ENCODE measurements at places on chromosomes 3 and 15.
A peak's percentile ranks its signal among the peaks of the same experiment; 100 is the strongest.

DNA sequence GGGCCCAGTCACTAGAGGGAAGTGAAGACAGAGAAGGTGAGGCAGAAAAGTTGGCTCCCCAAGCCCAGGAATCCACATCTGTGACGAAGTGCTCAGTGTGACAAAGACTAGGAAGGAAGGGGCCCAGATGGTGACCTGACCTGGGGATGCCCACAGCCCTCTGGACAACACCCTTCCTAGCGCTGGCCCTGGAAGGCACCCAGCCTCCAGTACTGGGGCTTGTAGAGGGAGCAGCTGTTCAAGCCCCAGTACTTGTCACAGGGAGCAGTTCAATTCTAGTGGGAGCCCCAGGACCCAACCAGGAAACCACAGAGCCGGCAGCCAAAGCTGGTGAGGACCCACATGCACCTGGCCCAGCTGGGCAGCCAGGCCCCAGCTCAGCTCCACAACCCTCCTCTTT lies 190.8 kb downstream of the XXYLT1 start:
- no peak overlapping the region for H3K27ac ChIP-seq
- no peak for DNase-seq
- no peaks in the 10 kb centered on the region for H3K4me1 ChIP-seq
- no peaks in the 10 kb centered on the region for H3K36me3 ChIP-seq

GRCh38 chr3:43970920-43971319 lies 270.8 kb upstream of the TOPAZ1 start:
- H3K4me3 ChIP-seq = no peak overlapping the region
- H3K27ac ChIP-seq = no peak overlapping the region
- no peaks in the 10 kb centered on the region for H3K36me3 ChIP-seq
- no peaks in the 10 kb centered on the region for H3K27me3 ChIP-seq
- no peak for DNase-seq
- no peaks in the 10 kb centered on the region for H3K4me1 ChIP-seq

DNA sequence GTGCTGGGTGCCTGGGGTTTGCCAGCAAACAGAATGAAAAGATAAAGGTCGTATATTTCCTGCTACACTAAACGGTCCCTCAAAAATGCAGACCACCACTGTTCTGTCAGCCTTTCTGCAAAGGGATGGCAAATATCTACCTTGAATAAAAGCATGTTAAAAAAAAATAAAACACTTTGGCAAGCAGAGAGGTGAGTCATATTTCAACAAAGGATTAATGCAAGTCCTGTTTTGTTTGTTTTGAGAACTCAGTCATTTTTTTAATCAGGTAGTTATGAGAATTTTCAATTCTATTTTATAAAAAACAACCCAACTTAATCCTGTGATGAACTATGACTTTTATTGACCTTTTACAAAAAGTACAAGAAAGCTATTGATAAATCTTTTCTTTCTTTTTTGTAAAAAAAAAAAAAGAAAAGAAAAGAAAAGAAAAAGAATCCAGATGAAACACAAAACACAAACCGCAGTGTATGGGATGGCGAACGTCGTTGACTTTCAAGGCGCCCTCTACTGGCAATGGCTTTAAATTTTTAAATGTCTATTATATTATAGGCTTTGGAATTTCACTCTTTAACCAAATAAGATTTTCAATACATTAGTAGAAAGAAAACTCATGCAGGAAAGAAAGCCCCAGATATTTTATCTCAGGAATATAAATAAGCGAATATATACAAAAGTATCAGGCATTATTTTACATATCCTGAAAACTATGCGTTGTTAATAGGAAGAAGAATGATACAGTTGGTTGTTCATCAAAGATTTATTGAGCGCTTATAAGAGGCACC lies 87.8 kb downstream of the NCEH1 start:
- no peaks in the 10 kb centered on the region for H3K4me1 ChIP-seq
- H3K27ac ChIP-seq = no peak overlapping the region
- DNase-seq = peak; percentile 9
- H3K4me3 ChIP-seq = no peak overlapping the region
- H3K36me3 ChIP-seq = no peaks in the 10 kb centered on the region
- H3K27me3 ChIP-seq = no peaks in the 10 kb centered on the region

DNA sequence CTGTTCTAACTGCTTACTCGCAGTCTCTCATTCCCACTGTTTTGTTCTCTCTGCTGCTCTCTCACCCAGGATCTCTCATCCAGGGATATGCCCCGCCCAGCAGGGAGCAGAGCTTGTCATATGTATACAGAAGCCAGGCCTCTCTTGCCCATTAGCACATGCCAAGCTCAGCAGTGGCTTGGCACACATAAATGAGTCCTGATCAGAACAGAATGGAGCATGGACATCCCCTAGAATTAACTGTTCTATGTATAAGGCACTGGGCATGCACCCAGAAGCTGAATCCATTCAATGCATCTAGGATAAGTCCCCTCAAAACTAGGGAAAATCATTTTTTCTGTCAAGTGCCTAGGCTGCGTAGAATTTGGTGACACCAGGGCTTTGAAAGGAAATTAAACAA lies 61.6 kb downstream of the IGSF11 start:
- no peak for DNase-seq
- H3K27ac ChIP-seq = no peak overlapping the region
- no peaks in the 10 kb centered on the region for H3K36me3 ChIP-seq
- no peaks in the 10 kb centered on the region for H3K4me1 ChIP-seq
- H3K4me3 ChIP-seq = no peak overlapping the region

DNA sequence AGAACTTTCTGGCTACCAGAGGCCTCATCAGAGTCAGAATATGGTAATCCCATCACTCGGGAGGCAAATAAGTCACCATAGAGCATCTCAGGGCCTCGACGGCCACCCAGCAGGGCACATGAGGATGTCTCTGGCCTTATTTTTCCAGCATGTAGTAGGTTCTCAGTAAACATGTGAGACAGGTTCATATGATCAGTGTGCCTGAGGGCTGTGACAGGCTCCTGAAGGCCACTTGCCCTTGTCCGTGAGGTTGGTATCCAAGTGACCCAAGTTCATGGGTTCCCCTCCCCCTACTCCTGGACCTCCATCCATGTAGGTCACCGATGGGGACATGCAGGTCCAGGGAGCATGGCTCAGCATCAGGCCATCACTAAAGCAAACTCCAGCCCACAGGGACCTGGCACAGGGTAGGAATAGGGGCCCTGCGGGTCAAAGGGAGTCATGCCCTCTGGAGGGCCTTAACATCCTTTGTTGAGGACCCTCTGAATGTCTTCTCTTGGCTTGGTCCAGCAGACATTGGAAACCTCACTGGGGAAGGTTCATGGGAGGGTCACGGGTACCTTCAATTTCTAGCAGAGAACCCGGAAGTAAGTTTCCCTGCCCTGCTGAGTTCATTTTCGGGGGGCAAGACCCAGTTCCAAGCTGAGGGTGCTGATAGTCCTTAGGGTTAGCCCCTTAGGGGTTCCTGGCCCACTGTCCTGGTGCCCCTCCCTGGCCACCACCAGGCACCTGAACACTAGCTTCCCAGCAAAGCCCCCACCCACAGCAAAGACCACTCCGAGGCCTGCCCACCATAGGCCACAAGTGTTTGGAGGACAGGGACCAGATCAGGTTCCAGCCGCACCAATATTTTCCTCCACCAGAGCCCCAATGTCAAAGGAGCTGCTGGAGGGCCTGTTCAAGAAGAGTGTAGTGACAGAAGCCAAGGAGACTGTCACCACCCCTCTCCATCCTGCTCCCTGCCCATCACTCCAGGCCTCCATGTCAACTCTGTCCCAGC lies 61.1 kb downstream of the ZNF445 start:
- H3K36me3 ChIP-seq = no peaks in the 10 kb centered on the region
- H3K4me3 ChIP-seq = no peak overlapping the region
- H3K4me1 ChIP-seq = no peaks in the 10 kb centered on the region

DNA sequence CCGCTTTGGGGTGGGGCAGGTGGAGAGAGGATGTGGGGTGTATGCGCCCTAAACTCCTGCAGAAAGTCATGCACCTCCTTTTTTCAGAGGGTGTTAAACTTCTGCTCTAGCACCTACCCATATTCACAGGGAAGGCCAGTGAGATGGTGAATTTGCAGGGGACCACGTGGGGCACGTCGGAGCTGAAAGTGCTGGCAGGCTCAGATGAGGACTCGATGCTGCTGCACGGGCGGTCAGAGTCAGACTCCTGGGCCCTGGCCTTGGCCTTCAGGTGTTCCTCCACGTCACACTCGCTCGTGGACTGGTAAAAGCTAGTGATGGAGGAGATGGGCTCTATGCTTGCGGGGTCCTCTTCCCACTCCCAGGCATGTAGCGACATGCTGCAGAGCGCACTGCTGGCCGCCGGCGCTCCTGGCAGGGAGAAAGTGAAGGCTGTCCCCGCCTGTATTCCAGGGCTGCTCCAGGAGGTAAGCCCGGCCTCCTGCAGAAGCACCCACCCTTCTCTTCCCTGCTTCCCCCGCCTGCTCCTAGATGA lies 883 bp downstream of the CFAP92 start:
- peaks cover 28% of the 10 kb centered on the region for H3K4me1 ChIP-seq
- no peaks in the 10 kb centered on the region for H3K27me3 ChIP-seq
- H3K4me3 ChIP-seq = no peak overlapping the region
- H3K36me3 ChIP-seq = no peaks in the 10 kb centered on the region

DNA sequence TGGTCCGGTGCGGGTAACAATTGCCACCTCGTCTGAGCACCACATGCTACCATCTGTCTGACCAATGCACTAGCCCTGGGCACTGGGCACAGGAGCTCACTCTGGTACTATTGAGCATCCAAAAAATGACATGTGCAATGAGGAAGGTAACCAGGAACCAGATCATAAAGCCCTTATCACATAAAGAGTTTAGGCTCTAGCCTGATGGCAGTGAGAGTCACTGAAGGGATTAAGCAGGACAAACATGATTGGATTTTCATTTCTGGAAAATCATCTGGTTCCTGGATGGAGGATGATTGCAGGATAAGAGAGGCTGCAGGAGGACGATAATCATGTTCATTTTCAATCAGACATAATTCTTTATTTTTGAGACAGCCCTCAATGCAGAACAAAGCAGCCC lies 12.4 kb downstream of the NDUFB4 start:
- no peak for DNase-seq
- no peak overlapping the region for H3K27ac ChIP-seq
- no peaks in the 10 kb centered on the region for H3K36me3 ChIP-seq
- H3K4me3 ChIP-seq = no peak overlapping the region
- H3K27me3 ChIP-seq = no peaks in the 10 kb centered on the region

DNA sequence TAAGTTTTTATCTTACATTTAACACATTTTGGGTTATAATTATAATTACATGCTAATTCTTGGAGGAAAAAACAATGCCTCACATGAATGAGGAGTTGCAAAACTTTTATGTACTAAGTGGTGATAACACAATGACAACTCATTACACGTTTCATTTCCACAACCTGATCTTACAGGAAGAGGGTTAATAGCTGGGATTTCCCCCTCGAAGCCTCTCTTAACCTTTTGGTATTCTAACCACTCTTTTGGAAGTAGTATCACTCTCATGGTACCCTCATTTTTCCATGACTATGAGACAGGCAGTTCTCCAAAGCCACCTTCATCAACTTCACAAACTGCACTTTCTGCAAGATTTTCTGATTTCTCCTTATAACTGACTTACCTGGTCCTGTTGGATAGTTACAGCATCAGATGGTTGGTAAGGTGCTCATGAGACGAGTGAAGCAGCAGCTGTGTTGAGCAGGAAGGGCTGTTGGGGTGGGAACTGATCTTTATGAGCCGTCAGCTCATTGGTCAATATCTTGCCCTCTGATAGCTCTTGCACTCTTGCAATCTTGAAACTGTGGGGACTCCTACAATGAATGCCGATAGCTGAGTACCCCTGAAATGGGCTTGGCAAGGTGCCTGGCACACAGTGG lies 41.6 kb downstream of the ACAN start:
- H3K4me3 ChIP-seq = no peak overlapping the region
- H3K27ac ChIP-seq = no peak overlapping the region
- H3K27me3 ChIP-seq = peaks cover 26% of the 10 kb centered on the region

GRCh38 chr3:120057626-120058025 lies 36.6 kb downstream of the GSK3B start:
- DNase-seq = no peak
- no peak overlapping the region for H3K4me3 ChIP-seq
- H3K36me3 ChIP-seq = no peaks in the 10 kb centered on the region
- no peak overlapping the region for H3K27ac ChIP-seq
- peaks cover 2% of the 10 kb centered on the region for H3K4me1 ChIP-seq

GRCh38 chr3:132735589-132735988 lies 13.4 kb upstream of the NPHP3 start:
- no peaks in the 10 kb centered on the region for H3K27me3 ChIP-seq
- no peak overlapping the region for H3K27ac ChIP-seq
- H3K4me1 ChIP-seq = no peaks in the 10 kb centered on the region
- no peak overlapping the region for H3K4me3 ChIP-seq

GRCh38 chr15:59591356-59591755 lies 20.2 kb upstream of the GCNT3 start:
- peaks cover 12% of the 10 kb centered on the region for H3K27me3 ChIP-seq
- no peak overlapping the region for H3K27ac ChIP-seq
- no peak for DNase-seq

DNA sequence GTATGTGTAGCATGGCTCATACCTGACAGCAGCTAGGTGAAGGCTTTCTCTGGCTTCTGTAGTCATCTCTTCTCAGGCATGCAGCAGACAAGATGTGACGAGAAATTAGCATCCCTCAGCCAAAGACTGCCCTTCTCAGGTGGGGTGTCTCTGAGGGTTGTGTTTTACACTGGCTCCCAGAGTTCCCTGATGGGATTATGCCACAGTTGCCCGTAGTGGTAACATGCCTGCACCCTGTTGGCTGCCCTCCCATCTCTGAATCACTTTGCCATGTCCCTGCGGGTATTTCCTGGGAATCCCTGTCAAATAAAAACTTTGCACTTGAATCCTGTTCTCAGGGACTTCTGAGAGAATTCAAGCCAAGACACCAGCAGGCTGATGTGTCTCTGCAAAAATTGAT lies 70.5 kb downstream of the LRTM1 start:
- H3K4me3 ChIP-seq = no peak overlapping the region
- no peak for DNase-seq
- no peaks in the 10 kb centered on the region for H3K36me3 ChIP-seq
- no peak overlapping the region for H3K27ac ChIP-seq

DNA sequence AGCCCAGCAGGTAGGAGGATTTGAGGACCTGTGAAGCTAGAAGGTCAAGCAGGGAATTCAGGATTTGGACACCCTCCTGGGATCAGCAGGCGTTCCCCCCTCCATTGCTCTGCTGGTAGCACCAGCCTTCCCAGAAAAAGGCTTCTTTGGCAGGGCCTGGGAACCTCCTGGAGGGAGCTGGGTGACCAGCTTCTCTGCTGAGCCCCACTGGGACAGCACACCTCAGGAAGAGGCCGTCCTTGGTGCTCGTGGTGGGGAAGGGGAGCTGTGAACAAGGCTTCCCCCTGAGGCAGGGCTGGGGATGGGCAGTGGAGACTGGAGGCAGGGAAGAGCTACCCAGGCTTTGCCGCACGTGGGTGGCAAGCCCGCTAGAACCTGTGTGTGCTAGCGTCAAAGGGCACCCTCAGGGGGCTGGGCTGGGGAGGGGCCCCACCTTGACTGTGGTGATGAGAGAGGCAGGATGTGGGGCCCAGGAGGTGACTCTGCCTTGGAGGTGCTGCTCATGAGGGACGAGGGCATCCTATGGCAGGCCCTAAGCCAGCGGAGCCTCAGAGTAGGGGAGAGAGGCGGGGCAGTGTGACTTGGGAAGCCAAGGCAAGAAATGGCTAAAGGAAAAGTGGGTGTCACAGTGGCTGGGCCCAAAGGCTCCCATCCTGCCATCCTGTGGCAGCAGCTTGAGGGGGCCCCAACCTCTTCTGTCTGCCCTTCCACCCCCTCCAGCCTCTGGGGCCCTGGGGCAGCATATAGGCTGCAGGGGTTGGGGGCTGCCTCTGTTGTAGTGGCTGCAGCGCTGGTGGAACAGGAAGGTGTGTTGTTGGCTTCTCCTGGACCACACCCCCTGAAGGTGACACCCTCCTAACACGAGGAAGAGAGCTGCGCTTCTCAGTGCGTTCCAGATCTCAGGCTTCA lies 20.7 kb downstream of the KLF13 start:
- H3K27me3 ChIP-seq = no peaks in the 10 kb centered on the region
- peak; percentile 88 for DNase-seq
- peak overlapping the region; percentile 39 for H3K4me3 ChIP-seq
- peaks cover 4% of the 10 kb centered on the region for H3K36me3 ChIP-seq
- peaks cover 100% of the 10 kb centered on the region for H3K4me1 ChIP-seq

All from T-cell (primary cell).